Activated naive CD4-positive, alpha-beta T cell treated with anti-CD3 and anti-CD28 coated beads, Interleukin-2, amount 10 ng/mL, durations not matched to agents 7 days and 5 days (primary cell): ENCODE measurements at places on chromosomes 2 and 18.

- DNase-seq, result no peak
Measured at GRCh38 chr2:328761-329160, 40.9 kb upstream of the ALKAL2 start.

DNA sequence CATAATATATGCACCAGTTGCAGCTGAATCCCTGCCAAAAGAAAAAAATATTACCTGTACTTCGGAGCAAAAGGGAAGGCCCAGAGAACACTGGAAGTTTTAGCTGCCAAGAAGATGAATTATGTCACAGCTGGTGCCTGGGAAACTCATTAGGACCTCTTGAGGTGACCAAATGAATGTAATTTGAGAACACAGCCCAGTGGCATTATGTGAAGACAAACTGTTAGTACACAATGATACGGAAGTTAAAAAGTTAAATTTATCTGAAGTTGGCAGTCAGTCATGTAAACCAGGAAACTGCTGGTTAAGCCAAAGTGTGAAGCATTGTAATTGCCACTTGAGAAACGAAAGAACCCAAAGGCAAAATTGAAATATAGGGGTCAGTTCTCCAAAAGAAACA is 80.7 kb downstream of the EML4 start:
- DNase-seq, result no peak

- no peak for DNase-seq
Measured at GRCh38 chr2:199465988-199466691, 8.4 kb upstream of the SATB2 start.

- DNase-seq, result no peak
Measured at GRCh38 chr18:65811307-65811706, 60.5 kb downstream of the CDH7 start.

- no peak for DNase-seq
Measured at GRCh38 chr2:60771508-60771907, 15.4 kb downstream of the PAPOLG start.

DNA sequence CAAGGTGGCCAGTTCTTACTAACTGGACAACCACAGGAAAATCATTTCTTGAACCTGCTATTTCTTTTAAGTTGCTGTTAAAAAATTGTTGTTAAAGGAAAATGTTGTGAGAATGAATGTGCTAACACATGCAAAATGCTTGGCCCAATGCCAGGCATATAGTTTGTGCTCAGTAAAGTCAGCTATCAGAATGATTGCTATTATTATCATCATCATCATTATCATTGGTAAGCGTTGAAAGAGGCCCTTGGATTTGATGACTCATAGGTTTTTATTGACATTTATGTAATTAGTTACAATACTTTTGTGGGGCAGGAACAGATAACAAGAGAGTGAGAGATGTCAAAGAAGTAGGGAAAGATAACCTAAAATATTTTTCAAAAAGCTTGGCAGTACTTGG is 394.2 kb upstream of the ZEB2 start:
- no peak for DNase-seq
